AG09319 (cell line): ENCODE measurements at places on chromosomes 1 and 21.

DNA sequence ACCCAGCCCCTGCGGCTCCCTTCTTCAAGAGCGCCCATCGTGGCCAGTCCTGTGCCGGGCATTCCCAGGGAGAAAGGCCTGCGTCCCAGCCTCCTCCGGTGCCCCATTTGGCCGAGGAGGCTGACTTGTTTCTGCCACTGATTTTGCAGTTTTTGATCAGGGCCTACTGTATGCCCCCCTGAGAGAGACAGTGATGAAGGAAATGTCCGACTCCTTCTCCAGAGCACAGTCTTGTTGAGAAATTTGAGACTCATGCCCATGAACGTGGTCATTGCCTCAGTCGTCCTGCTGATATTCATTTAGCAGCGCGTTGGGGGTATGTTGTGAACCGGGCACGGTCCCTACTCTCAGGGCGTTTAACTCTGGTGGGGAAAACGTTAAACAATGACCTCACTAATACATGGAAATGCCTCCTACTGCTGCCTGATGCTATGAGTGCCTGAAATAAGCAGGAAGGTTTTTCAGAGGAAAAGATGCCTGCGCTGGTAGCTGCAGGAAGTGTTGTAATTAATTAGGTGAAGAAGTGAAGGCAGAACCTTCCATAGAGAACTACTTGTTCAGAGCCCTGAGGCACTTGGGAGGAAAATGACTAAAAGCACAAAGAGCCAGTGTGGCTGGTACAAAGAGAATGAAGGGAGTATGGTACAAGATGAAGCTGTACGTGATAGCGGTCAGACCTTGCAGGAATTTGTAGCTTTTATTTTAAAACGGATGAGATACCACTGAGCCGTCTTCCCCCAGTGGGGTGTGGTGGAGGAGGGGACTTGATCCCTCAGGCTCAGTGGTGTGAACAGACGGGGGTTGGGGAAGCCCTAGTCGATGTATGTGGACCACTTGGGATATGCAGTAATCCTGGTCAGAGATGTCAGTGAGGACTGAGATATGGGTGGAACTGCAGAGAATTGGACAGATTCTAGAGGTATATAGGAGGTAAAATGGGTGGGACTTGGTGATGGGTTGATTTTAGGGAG lies 730 bp downstream of the ZCCHC17 start:
- DNase-seq: no peak

DNA sequence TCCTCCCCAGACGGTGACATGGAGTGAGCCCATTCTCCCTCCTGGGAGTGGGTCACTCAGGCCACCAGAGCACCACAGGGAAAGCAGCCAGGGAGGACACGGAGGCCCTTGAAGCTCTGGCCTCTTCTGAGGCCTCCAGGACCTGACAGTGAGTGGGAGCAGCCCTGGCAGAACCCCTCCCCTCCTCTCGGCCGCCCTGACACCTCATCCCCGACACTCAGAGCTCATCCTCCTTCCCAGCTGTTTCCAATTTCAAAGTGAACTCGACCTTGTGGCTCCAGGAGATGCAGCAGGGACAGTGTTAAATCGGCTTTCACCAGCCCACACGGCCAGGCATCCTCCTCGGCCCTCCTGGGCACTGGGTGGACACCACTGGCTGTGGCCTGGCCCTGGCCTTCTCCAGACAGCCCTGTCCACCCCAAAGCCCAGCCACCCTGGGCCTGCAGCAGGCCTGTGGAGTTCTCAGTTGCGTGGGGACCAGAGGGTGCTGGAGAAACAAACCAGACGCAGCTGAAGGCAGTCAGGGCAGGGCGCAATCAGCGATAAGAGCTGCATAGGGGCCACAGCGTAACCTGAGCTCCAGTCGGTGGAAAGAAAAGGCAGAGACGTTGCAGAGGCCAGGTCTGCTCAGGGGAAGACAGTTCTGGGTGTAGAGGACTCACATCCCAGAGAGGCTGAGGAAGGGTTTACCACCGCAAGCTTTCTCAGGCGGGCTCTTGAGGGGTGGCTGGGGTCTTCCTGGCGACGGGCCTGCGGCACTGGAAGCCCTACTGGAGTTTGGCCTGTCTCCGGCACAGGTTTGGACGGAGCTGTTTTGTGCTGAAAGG lies 27.1 kb downstream of the FTCD start:
- no peak for DNase-seq

GRCh38 chr1:18941221-18942141 lies 15.0 kb downstream of the IFFO2 start:
- DNase-seq: no peak

GRCh38 chr1:16727190-16728111 lies 12.9 kb upstream of the RNU1-4 start:
- DNase-seq: no peak

DNA sequence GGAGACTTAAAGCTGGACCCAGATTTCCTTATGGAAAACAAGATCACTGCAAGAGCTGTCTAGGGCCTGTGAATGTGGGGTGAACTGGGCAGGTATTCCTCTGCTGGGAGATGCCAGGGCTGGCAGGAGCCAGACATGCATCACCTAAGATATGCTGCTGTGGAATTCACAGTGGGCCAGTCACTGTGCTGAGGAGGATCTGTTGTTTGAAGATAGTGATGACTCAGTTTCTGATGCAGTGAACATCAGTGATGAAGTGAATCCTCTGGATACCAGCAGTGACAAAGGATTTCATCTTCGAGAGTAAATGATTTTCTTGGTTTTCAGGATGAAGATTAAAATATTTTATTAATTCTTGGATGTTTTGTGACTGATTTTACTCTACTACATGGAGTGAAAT lies 29.9 kb upstream of the CAMSAP2 start:
- no peak for DNase-seq

GRCh38 chr1:214287884-214288283 lies 6.9 kb downstream of the SMYD2 start:
- DNase-seq: no peak
